ENCODE measurements at places on chromosomes 13 and 19.
A peak's percentile ranks its signal among the peaks of the same experiment; 100 is the strongest.

- DNase-seq: no peak
Measured at GRCh38 chr19:2867025-2867991, at the start of gene ZNF556. Gene ZNF556, plus strand, starts transcription at chr19:2867335. Its CDS starts 87 bp downstream, at chr19:2867422.

DNA sequence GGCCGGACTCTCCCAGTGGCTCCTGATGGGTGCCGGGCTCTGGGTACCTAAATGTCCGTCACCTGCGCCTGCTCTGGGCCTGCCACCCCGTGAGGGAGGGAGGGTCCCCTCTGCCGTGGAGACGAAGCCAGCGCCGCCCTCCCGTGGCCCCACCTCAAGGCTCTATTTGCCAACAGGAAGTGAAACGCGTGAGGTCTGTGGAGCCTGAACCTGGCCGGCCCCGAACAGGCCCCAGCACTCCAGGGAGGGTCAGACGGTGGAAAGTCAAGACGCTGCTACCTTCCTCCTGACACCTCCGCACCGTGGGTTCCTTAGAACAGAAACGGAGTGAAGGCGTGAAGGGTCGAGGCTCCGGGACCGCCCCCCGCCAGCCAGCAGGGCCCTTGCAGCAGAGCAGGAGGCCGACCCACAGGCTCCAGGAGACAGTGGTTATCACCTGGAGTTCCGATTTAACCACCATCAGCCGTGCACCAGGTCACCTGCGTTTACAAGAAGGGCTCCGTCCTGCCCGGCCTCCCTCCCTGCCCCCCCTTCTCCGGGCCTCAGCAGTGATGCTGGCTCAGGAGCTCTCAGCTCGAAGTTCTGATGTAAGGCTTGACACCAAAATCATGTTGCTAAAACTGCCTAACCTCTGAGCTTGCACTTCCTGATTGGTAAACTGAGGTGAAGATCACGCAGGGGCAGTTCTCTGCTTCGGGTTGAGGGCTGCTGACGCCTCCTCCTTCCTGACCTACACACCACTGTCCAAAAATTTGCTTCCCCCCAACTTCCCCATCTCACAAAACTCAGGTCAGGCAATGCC lies 50.9 kb upstream of the C13orf46 start:
- no peak for DNase-seq

- no peak for DNase-seq
Measured at GRCh38 chr19:8363803-8364771, at the start of gene ANGPTL4. Gene ANGPTL4, plus strand, starts transcription at chr19:8364155. Its CDS starts 167 bp downstream, at chr19:8364322.

DNA sequence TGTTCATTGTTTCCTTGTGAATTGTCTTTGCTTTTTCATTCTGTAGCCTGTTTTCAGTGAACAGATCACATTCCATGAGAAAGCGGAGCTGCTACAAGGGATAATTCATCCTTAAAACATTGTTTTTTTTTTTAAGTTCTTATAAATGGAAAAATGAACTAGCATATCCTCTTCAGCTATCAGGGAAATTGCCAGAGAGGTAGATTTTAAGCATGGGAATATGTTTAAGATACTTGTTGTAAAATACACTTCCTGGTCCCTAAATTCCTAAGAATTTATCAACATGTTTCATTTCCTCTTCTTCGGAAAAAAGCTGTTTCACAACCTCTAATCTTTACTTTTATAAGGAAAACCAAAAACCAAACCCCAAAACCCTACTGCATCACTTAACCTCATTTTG lies 238.0 kb downstream of the POSTN start:
- DNase-seq: no peak

DNA sequence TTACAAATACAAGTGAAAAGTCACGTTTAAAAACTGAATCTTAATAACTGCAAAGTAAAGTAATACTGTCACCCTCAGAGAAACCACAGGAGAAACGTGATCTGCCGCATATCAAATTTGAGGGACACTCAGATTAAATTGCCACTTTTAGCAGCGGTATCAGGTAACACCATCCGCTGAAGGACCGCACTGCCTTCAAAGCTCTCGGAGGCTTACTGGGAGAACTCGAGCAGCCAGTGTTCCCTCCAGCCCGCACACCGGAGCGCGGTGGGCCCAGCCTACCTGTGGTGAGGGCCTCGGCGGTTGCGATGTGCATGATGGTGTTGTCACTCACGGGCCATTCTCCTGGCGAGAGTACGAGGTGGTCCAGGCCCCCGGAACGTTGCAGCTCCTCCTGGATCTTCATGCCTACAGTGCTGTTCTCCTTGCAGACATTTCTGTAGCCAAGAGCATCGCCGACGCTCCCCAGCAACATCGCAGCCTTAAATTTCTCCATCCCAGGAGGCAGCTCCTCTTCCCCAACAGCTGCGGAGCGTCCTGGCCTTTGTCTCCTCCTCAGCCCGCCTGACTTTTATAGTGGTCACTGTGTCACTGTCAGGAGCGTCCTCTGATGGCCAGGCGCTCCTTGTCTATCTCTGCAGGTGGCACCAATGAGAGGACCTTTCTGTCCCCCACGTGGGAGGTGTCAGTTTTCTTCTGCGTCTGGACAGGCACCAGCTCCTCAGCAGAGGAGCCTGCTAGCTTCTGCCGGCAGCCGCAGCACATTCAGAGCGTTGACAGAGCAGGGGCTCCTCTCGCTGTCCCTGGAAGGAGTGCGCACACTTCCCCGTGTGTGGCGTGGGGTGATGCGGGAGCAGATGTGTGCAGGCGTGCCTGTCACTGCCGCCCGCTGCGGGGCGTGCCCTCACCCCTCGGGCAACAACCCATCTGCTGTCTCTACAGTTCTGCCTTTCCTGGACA lies at the start of gene ADPRHL1:
Gene ADPRHL1 (minus strand): TSS at position 547 of the 960 bp plus-strand sequence. CDS start 51 bp downstream, at position 496.
- DNase-seq: no peak

DNA sequence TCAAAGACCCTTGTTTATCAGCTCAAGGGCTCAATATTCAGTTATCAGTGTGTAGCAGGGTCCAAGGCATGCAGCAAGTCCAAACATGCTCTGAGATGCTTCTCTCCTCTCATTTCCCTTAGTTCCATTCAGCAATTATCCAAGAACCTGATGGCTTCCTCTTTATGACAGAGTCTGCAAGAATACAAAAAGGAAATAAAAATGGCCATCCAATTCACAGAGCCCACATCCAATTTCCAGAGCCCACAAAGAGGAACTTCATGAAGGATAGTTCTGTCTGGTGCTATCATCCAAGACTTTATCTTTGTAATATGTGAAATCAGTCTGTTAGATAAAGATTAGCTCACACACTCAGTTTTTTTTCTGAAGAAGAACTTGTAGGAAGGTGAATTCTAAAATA lies 217.2 kb downstream of the LACC1 start:
- DNase-seq: no peak

- no peak for DNase-seq
Measured at GRCh38 chr19:10816691-10817090, 19.3 kb downstream of the TMED1 start.

GRCh38 chr13:50934735-50935435 lies 25.3 kb downstream of the RNASEH2B start:
- no peak for DNase-seq

DNA sequence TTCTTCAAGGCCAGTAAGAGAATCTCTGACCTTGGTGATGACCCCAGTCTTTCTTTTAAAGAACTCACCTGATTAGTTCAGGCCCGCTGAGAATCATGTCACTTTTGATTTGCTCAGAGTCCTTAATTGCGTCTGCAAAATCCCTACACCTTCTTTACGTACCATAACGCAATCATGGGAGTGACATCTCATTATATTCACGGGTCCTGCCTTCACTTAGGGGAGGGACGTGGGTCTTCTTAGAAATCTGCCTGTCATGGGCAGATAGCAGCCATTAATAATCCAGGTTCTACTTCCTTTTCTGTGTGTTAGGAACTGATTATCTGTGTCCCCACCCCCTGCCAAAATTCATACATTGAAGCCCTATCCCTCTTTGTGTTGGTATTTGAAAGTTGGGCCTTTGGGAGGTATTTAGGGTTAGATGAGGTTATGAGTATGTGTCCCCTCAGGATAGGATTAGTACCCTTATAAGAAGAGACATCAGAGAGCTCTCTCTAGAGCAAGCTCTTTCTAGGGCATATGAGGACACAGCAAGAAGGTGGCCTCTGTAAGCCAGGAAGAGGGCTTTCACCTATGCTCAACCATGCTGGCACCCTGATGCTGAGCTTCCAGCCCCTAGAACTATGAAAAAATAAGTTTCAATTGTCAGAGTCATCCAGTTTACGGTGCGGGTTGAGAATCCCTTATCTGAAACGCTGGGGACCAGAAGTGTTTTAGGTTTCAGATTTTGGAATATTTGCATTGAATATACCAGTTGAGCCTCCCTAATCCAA lies 9.9 kb downstream of the TPP2 start:
- no peak for DNase-seq

- DNase-seq: peak; percentile 54
Measured at GRCh38 chr19:42420055-42420544, 7.1 kb downstream of the LIPE start.

DNA sequence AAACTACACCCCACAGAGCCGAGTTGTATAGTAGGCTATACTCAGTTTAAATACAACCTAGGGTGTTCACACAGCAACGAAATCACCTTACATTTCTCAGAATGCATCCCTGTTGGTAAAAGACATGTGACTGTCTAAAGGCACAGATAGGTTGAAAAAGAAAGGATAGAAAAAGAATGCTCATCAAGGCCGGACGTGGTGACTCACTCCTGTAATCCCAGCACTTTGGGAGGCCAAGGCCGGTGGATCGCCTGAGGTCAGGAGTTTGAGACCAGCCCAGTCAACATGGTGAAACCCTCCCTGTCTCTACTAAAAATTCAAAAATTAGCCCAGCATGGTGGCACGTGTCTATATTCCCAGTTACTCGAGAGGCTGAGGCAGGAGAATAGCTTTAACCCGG lies 3.8 kb upstream of the IL17D start:
- DNase-seq: no peak

- DNase-seq: no peak
Measured at GRCh38 chr13:100394005-100394695, 194.4 kb downstream of the GGACT start.

GRCh38 chr13:83414393-83414792 lies 467.9 kb downstream of the SLITRK1 start:
- DNase-seq: no peak

DNA sequence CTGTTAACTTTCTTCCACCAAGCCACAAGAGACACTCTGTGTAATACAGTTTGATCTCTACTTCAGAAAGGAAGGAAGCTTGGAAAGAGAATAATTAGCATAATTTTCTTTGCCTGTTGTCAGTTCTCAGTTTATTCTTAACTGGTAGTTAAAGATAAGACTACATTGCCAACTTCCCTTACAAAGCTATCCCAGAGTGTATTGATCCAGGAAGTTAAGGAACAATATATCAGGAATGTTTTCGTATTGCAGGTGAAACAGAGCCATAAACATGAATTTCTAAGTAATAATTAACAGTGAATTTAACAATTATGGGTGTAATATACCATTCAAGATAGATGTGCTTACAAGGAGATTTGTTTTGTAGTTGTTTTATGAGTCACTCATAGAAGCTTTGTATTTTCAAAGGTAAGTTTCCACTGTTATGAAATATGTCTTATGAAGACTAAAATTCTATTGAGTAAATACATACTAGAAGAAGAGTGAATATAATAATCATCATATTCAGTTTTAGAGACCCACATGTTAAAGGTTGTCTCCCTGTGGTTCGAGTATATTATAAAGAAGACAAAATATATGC lies 88.4 kb upstream of the KLF5 start:
- no peak for DNase-seq

GRCh38 chr13:35780613-35781012 lies 304.1 kb upstream of the MAB21L1 start:
- DNase-seq: no peak

DNA sequence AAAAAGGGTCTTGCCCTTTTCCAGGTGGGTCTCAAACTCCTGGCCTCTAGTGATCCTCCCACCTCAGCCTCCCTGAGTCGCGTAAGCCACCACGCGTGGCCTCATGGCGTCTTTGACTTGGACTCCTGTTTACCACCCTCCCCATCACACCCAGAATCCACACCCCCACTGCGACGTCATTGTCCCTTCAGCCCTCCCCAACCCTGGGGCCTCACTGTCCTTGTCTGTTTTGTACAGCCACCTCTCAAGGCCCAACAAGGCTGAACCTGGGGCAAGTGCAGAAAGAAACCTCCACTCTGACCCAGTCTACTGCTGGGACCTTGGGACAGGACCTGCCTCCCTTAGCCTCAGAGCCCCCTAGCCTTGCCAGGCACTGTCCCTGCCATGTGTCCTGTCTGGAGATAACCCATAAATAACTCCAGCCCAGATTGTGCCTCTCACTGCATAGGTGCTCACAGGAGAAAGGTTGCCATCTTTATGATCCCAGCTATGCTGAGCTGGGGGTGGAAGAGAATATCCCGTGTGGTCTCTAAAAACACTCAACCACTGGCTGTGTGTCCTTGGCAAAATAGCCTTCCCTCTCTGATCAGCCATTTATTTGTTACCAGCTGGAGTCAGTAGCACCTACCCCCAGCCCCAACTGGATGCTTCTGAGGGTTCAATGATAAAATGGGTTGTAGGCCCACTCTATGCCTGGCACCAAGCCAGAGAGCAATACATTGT lies 1.8 kb upstream of the IFI30 start:
- no peak for DNase-seq

- no peak for DNase-seq
Measured at GRCh38 chr13:91459485-91459884, 61.1 kb downstream of the GPC5 start.

- no peak for DNase-seq
Measured at GRCh38 chr13:73060251-73061160, 1.7 kb downstream of the KLF5 start.

DNA sequence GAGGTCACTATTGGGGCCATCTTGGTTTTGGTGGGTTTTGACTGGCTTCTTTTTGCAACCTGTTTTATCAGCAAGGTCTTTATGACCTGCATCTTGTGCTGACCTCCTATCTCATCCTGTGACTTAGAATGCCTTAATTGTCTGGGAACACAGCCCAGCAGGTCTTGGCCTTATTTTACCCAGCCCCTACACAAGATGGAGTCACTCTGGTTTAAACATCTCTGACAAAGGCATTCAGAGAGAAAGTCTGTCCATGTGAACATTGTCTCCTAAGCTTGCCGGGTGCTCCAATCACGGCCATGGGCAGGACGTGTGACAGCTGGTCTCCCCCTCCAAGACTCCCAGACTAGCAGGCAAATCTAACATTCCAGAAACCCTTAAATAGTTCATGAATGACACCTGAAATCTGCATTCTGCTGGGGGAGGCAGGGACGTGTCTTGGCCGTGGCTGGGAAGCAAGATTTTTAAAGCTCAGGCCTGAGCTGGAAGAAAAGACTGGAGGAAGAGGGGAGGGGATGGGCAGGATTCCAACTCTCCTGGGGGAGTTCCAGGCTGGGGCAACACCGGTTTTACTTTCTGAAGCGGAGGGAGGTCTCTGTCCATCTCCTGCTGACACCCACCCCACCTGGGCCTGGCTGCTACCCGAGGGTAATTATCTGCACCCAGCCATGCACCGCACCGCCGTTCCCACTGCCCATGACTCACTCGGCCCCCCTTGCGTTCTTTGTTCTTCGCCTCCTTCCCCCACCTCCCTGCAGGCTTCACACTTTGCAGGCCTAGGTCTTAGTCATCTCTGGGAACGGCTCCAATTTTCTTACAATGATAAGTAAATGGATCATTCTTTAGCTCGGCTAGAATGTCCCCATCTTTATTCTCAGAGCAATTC lies 11.6 kb upstream of the OR1M1 start:
- no peak for DNase-seq

GRCh38 chr19:5984600-5984999 lies 6.7 kb upstream of the RANBP3 start:
- no peak for DNase-seq

GRCh38 chr13:24355103-24355502 lies 45.7 kb downstream of the C1QTNF9 start:
- DNase-seq: no peak

- DNase-seq: no peak
Measured at GRCh38 chr13:62512194-62513141, 1096.8 kb upstream of the PCDH20 start.

GRCh38 chr19:43687660-43687997 lies 17.7 kb upstream of the PLAUR start:
- no peak for DNase-seq

- DNase-seq: no peak
Measured at GRCh38 chr13:110281736-110282135, 25.2 kb downstream of the COL4A1 start.
